T-helper 17 cell (primary cell): ENCODE measurements at places on chromosomes 5 and 9.

DNA sequence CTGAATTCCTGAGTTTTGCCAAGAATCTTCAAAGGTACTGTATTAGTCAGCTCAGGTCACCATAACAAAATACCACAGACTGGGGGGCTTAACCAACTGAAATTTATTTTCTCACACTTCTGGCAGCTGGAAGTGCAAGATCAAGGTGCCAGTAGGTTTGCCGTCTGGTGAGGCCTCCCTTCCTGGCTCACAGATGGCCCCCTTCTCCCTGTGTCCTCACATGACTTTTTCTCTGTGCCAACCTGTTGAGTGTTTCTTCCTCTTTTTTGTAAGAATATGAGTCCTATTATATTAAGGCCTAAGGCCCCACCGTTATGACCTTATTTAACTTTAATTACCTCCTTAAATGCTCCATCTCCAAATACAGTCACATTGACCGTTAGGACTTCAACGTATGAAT is 156.1 kb upstream of the KIF2A start:
- DNase-seq = no peak

DNA sequence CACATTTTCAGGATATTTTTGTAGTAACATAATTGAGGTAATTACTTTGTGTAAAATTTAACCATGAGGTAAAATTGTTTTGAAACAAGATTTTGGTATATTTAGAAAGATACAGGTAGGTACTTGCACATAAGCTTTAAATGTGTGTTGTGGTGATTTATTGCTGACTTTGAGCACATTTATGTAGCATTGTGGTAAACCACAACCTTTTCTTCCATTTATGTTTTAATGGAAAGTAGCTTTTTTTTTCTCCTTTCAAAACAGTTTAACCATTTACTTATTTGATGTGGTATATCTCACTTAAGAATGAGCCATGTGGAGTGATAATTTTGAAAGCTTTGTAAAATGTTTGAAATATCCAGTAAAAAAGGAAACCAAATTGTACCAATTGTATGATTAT is 35.6 kb downstream of the FCHO2 start:
- no peak for DNase-seq

DNA sequence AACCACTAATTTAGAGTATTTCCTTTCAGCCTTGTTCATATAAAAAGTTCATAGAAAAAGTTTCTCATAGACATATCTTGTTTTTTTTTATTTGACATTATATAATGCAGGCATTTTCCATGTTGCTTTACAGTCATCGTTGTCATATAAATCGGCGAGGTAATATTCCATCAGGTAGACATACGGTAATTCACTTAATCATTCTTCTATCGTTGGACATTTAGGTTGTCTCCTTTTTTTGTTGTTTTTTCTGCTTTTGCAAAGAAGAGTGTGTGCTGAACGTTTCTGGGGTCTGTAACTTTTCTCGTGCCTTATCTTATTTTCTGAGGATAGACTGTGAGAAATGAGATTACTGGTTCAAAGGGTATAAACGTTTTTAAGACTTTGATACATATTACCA is 283.6 kb downstream of the ARHGAP26 start:
- DNase-seq = no peak

DNA sequence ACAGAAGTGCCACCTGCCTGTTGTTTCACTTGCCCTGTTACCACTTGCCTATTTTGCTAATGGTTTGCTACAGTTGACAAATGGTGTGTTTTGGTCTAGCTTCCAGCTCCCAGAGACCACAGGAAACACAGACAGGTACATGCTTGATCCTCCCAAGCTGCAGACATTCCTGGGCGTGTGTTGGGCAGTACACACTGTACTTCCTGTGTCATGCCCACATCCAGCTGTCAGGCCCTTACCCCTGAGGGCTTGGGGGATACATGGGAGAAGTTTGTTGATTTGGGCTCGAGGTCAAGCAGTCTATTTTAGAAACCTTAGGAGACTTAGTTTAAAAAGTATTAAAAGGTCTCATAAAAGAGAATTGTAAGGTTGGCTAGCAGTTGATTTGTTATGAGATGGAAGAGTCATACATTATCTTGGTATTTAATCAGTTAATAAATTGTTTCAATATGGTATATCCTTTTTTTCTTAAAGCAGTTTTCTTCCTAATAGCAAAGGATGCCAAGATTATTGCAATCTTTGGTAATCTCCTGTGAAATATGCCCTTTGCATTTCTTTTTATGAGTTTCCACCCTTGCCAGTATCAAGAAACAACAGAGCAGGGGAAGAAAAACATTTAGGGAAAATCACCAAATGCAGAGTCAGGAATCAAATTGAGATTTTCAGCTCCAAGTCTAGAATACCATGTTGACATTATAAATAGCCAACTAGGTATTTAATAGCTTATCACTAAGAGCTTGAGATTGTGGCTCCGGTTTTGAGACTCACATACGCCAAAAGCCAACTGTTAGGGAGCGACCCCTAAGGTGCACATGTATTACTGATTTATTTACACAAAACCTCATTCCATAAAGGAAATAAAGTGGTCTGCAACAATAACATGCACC is 52.3 kb upstream of the CD180 start:
- DNase-seq = no peak

- DNase-seq = no peak
These were observed at the start of gene PRLR for GRCh38 chr5:35230038-35230611. PRLR (minus strand) TSS chr5:35230487; CDS start chr5:35089620, 140,867 bp downstream.

GRCh38 chr9:76181020-76181641 is 213.1 kb downstream of the RFK start:
- no peak for DNase-seq

- DNase-seq = no peak
These were observed 56.0 kb upstream of the FAM174A start for GRCh38 chr5:100479079-100479688.

DNA sequence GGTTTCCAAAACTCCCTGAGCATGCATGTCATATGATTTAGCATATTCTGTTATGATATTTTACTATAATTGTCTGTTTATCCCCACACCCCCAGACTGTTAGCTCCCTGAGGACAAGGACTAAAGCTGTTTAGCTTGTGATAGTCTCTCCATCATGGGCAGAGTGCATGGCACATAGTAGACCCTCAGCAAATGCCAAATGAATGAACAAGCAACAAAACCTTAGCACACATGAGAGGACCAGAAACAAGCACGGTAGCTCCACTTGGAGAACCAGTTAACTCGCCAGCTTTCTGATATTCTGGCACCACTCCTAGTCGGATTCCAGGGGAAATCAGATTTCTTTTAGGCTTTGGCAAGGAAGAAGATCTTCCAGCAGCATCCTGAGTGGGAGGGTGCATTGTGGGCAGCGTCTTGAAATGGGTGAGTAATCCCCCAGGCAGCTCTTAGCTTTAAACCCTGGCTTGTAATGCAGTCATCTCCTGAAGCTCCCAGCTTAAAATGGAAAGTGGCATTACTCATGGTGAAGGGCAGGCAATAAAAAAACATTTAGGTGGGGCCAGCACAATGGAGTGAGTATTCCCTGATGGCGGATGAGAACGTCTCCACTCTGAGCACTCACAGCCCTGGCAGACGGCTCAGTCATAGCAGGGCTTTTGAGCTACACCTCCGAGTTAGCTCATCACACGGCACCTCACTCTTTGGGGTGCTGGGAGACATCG is 41.1 kb downstream of the FGF1 start:
- DNase-seq = no peak

- no peak for DNase-seq
These were observed 10.1 kb downstream of the LHFPL2 start for GRCh38 chr5:78638423-78638822.

DNA sequence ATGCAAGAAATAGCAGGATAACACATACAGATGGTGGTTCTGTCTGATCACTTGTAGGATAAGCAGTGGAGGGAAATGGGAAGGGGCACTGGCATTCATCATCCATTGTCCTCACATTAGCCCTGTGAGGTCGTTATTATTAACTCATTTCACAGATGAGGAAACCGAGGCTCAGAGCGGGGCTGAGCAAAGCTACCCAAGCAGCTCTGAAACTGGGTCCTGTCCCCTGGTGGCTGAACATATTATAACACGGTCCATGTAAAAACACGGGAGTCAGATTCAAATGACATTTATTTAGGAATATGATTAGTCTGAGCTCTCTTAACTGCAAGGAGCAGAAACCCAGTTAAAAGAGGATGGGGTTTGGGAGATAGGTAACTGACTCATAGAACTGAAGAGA is 43.1 kb downstream of the HRH2 start:
- DNase-seq = no peak

DNA sequence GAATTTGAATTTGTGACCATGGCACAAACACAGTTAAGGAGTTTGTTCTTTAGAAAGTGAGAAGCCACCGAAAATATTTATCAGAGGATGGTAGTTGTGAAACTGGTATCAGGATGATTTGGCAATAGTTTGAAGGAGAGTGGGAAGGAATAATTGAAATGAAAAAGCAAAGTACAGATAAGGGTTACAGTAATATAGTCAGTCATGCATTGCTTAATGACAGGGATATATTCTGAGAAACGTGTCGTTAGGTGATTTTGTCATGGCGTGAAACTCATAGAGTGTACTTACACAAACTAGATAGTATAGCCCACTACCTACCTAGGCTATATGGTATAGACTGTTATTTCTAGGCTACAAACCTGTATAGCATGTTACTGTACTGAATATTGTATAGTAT is 84.2 kb downstream of the GPBP1 start:
- DNase-seq = no peak

- DNase-seq = no peak
These were observed 29.8 kb downstream of the SPIN1 start for GRCh38 chr9:88418025-88418424.

GRCh38 chr9:109969573-109970237 is 189.7 kb downstream of the PALM2AKAP2 start:
- no peak for DNase-seq

GRCh38 chr5:158798140-158798539 is 301.6 kb downstream of the EBF1 start:
- DNase-seq = no peak

DNA sequence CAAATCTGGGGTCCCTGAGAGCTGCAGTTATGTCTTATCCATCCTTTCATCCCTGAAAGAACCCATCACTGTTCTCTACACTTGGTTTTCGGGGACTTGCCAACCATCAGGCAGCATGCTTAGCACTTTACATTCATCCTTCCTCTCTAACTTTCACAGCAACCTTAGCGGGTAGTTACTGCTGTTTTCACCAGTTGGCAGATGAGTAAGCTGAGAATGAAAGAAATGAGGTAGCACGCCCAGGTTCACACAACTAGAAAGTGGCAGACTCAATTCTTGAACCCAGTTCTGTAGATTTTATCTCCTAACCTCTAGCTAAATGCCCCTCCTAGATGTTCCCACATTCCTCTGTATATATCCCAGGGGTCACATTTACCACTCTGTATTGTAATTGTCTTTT is 342.0 kb upstream of the WWC1 start:
- DNase-seq = no peak

GRCh38 chr5:34491251-34491620 is 164.9 kb upstream of the RAI14 start:
- no peak for DNase-seq

DNA sequence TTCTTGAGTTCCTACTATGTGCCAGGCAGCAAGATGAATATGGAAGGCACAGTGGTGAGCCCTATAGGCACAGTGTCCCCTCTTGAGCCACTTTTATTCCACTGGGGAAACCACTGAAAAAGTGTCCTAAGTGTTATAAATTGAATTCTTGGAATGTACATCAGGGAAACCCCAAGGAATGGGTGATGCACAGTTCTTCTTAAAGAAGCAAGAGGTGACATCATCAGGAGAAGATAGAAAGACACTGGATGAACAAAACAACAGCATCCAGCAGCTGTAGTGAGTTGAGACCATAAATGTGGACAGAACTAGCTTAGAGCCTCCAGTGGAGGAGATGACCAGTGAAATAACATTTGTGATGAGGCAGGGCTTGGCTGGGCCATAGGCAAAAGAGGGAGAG is 199.2 kb upstream of the ANKRD55 start:
- DNase-seq = no peak

GRCh38 chr9:137656416-137656815 is 37.6 kb downstream of the EHMT1 start:
- DNase-seq = no peak

DNA sequence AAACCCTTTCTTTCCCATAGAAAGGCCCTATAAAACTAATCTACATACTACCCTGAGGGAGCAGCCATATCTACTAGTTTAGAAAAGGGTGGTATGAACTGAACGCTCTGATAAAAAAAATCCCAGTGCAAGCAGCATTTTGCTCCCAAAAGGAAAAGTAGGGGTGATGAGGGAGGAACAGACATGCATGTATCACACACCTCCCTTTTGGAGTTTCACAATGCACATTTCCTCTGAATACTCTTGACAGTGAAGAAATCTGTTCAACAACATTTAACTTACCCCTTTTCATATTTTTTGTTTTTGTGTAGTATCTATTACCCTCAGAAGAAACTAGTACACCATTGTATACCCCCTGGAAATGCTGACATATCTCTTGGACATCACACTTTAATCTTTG is 411.4 kb downstream of the MAT2B start:
- no peak for DNase-seq

GRCh38 chr5:168356171-168356570 is 64.7 kb downstream of the WWC1 start:
- no peak for DNase-seq

- no peak for DNase-seq
These were observed 156.7 kb downstream of the EBF1 start for GRCh38 chr5:158943057-158943456.

DNA sequence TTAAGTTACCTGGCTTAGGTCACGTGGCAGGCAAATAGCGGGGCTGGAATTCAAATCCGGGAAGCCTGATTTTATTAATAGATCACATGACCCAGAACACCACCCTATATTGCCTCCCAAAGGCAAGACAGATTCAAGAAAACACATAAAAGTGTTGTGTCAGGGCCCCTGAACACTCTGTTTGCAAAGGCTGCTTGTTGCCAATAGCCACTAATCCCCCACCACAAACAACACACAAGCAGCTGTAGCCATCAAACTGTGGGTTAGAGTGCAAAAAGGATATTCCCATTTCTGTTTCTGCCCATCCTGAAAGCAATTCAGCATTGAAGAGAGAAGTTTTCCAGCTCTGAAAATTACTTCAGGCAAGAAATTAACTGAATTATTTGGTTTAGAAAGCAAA is 358.9 kb upstream of the RFX3 start:
- no peak for DNase-seq

GRCh38 chr5:174514325-174514724 is 210.1 kb upstream of the MSX2 start:
- DNase-seq = no peak
